ENCODE measurements at places on chromosomes 16 and 17.

- no peak for DNase-seq
These were observed 6.8 kb downstream of the CIBAR2 start for GRCh38 chr16:85105475-85105874.

DNA sequence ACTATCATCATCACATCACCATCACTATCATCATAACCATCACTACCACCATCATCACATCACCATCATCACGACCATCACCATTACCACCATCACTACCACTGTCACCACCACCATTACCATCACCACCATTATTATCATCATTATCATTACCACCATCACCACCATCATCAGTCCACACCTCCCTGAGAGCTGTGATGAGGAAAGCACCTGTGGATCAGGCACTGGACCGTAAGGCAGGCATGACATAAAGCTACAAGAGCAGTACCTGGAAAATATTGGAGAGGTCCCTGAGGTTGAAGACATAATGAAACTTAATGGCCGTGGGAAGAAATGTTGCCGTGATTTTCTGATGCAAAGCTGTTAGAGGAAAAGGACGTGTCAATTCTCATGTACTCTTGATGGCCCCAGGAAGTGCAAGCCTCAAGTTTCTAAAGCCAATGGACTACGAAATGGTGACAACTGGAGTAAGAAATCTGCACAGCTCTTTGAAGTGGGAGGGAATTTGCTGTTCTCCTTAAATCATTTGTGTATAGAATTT lies 98.4 kb downstream of the DNAH17 start:
- DNase-seq, result no peak

DNA sequence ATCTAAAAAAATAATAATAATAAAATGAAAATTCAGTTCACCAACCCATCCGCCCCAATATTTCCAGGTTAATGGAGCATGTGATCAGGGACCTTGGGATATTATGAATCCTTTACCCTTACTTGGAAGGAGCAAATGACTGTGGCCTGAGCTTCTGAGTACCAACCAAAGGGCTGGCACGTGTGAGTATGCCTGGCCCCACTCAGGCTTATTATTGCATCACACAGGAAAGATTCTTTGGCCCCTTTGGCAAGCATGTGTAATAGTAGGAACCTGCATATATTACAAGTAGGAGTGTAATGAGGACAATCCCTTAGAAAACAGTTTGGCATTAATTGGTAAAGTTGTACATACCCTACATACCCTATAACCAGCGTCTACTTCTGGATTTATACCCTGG lies 7.2 kb upstream of the C17orf78 start:
- DNase-seq, result no peak

GRCh38 chr17:1050246-1050995 lies 53.5 kb downstream of the TIMM22 start:
- DNase-seq, result no peak

GRCh38 chr17:37719866-37720265 lies 25.0 kb downstream of the HNF1B start:
- DNase-seq, result no peak

- DNase-seq, result no peak
These were observed 217.8 kb upstream of the GSE1 start for GRCh38 chr16:85395207-85395912.

DNA sequence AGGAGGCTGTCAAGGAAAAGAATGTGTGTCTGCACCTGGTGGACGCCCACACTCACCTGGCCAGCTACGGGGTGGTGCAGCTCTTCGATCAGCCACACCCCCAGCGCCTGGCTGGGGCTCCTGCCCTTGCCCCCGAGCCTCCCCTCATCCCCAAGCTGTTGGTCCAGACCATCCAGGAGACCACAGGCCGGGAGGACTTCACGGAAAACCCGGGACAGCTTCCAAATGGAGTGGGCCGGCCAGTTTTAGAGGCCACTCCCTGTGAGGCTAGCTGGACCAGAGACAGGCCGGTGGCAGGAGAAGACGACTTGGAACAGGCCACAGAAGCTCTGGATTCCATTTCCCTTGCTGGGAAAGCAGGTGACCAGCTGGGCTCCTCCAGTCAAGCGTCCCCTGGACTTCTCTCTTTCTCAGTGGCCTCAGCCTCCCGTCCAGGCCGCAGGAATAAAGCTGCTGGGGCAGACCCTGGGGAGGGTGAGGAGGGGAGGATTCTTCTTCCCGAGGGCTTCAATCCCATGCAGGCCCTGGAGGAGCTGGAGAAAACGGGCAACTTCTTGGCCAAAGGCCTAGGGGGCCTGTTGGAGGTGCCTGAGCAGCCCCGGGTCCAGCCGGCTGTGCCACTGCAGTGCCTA lies 2.2 kb downstream of the WDR81 start:
- DNase-seq, result no peak

DNA sequence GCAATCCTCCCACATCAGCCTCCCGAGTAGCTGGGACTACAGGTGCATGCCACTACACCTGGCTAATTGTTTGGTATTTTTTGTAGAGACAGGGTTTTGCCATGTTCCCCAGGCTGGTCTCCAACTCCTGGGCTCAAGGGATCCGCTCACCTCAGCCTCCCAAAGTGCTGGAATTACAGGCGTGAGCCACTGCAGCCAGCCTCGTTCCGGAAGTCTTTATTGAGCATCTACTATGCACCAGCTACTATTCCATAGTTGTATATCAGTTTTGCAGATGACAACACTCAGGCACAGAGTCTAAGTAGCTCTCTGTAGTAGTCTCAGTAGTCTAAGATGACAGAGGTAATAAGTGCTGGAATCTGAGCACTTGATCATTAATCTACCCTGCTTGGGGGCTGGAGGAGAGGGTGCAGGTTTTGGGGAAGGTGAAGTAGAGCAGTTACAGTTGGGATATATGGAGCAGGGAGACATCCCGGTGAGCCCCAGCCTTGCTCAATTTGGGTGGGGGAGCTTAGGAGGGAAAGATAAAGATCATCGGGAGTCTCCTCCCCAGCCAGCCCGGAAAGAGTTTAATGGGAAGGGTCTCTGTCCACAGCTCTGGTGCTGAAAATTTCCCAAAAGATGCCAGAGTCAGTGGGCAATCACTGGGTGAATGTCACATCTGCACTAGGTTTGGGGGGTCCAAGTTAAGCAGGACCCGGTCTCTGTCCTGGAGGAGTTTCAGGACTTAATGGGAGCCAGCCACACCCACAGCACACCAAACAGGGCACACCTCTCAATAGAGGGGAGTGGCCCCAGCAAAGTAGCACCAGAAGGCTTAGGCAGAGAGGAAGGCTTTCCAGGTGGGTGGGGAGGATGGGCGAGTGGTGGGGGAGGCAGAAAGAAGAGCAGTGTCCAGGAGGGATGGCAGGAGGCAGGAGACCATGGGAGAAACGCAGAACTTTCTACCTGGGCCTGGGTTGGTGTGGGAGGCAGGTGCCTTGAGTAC lies 1.7 kb downstream of the OTOP3 start:
- no peak for DNase-seq

DNA sequence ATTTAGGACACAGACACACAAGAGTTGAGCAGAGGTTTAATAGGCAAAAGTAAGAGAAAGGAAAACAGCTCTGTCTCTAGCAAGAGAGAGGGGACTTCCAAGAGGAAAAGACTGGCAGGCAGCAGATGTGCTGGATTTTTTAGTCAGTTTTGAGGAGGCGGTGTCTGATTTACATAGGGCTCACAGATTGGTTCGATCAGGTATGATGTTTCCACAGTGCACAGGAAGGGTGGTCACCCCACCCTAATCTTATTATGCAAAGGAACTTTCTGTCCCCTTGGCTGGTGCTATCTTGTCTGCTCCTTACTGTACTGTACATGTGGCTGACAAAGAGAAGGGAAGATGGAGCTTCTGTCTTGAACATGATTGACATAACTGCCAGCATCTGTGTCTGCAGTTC lies 25.3 kb downstream of the BFAR start:
- no peak for DNase-seq

DNA sequence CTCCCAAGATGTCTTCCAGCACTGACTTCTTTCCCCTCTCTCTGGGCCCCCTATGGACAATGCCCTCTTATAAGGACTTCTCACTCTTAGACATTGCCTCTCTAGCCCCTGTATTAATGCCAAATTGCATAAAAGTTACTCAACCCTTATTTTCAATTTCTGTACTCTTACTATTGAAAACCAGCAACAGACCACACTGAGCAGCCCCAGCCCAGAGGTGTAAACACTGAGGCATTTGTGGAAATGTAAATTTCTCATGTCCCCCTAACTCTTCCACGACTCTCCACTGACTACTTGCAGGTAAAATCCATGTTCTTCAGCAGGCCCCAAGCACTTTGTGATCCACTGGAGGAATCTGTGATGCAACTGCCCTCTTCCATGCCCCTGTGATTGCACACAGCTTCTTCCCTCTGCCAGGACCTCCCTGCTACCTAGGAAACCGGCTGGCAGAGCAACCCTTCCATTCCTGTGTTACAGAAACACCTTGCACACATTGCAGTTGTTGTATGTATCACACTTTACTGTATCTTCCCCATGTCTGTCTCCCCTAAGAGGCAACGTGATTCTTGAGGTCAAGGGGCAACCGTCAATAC lies 4.4 kb downstream of the N4BP1 start:
- DNase-seq, result no peak

GRCh38 chr17:54891176-54891821 lies 9.4 kb upstream of the TOM1L1 start:
- DNase-seq, result peak; percentile 14

DNA sequence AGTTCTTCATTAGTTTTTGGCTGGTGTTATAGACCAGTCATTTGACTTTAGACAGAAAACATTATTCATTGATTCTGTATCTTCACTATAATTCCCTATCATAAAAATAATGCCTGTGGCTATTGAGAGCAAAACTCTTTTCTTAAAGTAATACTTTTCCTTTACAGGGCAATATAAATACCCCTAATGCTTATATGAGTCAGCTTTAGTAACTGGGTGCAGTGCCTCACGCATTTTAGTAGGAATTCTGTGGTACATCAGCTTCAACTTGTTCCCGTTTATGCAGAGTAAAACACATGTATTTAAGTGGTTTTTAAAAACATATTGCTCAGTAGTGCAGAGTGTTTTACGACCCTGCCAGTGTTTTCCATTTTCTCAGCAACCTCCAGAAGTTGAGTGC lies 68.1 kb downstream of the SEC14L1 start:
- DNase-seq, result no peak

- no peak for DNase-seq
These were observed 3.4 kb downstream of the RAPGEFL1 start for GRCh38 chr17:40180694-40181093.

- peak; percentile 57 for DNase-seq
These were observed 946 bp upstream of the TMEM256 start for GRCh38 chr17:7404737-7405349.

DNA sequence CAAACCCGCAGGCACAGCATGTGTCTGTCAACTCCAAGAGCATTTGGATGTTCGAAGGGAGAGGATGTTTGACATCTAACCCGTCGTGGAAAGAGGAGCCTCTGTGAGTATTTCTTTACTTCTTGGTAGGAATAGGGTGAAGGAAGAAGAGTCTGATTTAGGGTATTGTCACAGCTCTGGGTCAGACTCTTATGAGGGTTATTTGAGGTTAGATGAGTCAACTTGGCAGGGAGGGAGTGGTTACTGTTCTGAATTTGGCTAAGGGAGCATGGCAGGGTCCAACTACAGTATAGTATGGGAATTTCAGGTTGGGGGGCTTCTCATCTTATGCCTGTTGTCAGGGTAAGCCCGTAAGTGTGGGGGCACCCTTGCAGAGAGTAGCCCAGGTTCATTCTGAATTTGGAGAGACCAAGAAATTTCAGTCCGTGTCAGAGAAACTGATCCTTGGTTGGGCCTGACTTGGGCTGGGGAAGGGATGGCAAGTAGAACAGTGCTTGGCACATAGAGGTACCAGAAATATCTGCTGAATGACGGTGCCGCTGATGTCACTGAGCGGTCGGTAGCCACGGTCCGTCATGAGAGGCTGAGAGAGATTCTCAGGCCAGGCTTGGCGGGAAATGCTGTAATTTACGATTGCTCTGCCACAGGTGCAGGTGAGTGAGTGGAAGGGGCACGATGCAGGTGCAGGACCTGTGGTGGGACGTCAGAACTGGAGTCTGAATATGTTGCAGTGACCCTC lies 43.2 kb downstream of the MYH3 start:
- no peak for DNase-seq

- DNase-seq, result no peak
These were observed 5.7 kb upstream of the EXOSC6 start for GRCh38 chr16:70257391-70257790.

DNA sequence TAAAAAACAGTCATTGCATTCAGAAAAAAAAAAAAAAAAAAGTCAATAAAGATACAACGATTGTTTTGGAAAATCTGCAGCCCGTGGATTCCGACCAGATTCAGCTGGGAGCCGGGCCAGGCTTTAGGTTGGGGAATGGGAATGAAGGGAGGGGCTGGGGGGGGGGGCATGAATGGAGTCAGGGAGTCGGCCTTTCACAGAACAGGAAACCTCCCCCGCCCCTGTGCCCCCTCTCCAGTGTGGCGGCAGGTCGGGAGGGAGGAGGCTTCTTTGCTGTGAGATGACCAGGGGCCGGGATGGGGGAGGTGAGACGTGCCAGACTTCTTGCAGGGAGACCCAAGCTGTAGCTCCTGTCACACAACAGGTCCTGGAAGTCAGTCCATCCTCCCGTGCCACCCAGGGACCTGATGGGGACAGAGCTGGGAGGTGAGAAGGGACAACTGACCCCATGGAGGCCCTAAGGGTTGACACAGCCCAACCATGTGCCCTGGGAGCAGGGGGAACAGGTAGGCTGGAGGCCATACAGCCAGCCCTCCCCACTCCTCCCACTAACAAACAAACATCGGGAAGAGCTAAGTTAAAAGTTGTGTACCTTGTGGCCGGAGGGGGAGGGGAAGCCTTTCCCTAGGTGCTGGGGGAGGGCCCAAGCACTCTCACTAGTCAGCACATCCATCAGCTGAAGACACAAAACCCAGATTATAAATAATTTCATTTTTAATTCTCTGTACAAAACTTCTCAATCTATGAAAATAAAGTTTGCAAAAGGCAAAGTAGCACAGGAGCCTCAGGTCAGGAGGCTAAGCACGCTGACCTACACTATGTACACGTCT lies 25.2 kb downstream of the SREBF1 start:
- no peak for DNase-seq

DNA sequence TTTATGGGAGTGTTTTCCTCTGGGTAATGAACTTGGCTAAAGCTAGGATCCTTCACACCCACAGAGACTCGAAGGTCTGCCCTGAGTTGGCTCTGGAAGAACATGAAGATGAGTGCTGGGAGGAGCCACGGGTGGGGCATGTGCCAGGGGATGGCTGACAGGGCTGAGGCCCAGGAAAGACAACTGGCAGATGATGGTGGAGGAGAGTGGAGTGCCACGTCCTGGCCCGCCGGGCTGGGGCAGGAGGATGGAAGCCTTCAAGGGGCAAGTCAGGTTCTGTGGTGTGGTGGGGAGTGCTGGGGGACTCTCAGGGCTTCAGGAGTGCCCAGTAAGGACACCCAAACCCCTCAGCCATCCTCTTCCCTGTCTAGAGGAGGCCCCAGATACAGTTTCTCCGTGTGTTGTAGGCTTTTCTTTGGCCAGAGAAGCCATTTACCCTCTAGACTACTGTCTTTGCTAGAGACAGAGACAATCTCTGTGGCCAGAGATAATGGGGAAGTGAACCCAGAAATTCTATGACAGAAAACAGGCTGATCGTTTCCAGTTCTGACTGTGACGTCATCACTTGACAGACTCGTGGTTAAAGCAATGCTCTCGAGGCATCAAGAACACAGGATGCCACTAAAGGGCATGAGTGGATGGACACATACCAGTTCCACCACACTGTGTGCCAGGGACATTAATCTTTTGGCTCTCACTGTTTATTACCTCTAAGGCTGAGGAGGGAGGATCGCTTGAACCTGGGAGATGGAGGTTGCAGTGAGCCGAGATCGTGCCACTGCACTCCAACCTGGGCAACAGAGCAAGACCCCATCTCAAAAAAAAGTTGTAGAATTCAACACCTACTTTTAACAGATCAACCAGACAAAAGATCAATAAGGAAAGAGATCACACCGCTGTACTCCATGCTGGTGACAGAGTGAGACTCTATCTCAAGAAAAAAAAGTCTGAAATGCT lies 18.6 kb upstream of the SLC5A10 start:
- no peak for DNase-seq
